Activated T-helper 9 cell treated with anti-CD3 and anti-CD28 coated beads, Interleukin-2, amount 50 U/mL, for 16 hours (primary cell): ENCODE measurements at places on chromosomes 4 and X.

DNA sequence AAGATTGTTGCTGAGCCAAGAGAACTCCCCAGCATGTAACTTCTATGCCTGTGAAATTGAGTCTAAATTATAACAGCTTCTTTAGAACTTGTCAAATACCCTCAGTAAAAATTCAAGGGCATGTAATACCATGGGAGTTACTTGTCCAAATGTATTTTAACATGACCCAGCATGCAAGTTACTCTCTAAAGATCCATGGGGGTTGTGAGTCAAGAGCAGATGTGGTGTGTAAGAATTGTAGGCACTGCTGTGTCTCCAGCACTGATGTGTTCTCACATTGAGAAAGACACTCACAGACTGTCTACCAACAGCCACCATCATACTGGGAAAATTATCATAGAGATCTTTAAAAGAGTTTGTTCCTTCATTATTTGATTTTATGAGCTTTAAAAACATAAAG lies 237.4 kb upstream of the IL1RAPL1 start:
- DNase-seq = no peak

DNA sequence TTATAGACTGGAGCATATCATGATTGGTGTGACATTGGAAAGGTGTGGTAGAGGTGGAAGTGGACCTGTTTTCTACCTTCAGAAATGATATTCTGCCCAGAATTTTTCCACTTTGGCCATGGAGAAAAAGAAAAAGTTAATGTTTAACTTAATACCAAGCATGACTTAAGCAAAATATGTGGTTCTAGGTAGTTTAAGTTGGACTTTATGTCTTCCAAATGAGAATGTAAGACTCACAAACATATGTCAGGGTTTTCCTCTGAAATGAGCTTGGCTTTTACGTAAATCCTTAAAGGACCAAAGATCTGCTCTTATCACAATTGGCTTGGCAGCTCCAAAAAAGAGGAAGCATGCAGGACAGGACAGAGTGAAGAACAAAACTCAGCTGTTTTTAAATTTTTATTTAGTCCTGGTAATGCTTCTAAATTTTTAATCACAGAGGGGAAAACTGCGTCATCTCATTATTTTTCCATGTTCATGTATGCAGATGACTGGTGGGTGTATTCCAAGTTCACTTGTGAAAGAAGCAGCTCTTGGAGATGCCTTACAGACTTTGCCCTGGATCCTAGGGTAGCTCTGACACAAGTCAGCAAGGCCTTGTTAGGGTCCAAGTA lies 98.2 kb downstream of the ANK2 start:
- DNase-seq = no peak

DNA sequence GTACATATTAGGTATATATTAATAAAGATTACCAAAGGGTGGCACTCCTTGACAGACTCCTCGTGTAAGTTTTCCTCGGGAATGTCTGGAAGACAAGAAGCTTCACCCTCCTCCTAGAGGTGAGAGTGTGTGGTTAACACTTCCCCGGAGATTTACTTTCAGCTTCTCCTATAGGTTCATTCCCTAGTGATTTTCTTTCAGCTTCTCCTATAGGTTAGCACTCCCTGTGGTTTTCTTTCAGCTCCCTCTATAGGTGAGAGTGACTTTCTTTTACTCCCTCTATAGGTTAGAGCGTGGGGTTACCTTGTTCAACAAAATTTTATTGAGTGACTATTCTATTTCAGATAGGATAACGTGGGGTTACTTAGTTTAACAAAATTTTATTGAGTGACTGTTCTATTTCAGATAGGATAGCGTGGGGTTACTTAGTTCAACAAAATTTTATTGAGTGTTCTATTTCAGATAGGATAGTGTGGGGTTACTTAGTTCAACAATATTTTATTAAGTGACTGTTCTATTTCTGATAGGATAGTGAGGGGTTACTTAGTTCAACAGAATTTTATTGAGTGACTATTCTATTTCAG lies 106.0 kb upstream of the PLAC1 start:
- DNase-seq = no peak

GRCh38 chr4:143438710-143439109 lies 74.8 kb upstream of the SMARCA5 start:
- no peak for DNase-seq

GRCh38 chr4:175469514-175469913 lies 342.6 kb downstream of the GPM6A start:
- no peak for DNase-seq
